ENCODE measurements at places on chromosomes 11 and 22.

- no peak for DNase-seq
These were observed 51.5 kb upstream of the SPATA19 start for GRCh38 chr11:133896642-133897330.

DNA sequence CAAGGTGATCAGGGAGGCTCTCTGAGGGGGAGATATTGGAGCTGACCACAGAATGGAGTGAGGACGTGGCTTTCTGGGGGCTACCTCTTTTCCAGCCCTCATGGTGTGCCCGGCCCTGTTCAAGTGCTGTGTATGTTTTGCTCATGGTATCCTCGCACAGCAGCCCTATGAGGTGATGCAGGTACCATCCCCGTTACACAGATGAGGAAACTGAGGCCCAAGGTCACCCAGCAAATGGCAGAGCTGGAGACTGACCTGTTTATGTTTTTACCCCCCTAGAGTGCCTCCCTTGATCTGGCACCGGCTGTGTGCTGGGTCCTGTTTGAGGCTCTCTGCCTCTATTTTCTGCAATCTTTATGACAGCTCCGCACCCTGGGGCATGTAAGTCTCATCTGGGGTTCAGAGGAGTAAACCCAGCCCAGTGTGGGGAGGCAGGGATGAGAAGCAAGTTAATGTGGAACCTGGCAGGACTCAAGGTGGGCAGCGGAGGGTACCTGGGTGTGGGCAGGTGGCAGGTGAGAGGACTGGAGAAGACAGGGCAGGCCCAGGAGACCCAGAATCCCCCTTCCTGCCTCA, 20.8 kb downstream of the SGSM1 start:
- no peak for DNase-seq

DNA sequence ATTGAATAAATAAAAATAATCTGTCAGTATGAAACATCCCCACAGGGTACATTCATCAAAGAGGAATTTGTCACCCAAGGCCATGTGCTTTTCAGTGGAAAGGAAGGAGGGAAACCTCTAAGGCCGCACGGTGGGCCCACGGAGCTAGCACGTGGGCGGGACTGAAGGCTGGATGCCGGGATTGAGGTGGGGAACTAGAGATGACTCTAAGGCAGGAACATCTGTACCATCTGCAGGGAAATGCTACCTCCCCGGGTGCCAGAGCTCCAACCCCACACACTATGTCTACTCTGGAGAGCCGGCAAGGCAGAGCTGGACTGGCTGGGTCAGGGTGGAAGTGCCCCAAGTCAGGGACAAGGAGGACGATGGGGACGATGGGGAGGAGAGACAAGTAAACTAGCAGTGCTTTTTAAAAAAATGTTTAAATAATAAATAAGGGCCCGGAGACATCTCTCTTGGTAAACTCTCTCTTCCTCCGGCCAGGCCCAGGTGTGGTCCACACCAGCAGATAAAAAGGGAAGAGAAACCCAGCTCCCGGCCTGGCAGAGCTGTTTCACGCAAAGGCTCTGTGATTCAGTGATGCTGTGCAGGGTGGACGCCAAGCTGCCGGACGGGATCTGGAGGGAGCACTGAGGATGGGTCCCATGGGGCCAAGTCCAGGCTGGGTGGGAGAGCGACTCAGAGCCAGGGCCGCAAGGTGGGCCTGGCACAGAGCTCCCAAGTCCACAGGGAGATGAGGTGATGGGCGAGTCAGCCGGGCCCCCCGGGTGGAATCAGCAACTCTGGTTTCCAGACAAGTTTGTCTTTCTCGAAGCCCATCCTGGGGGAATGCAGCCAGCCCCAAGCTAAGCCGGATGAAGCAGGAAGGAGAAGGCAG, 5.8 kb downstream of the LIF start:
- no peak for DNase-seq

- DNase-seq, result no peak
These were observed 117.5 kb upstream of the NNMT start for GRCh38 chr11:114178656-114179055.

GRCh38 chr11:17238377-17238776, 30.6 kb upstream of the PIK3C2A start:
- DNase-seq, result no peak

GRCh38 chr11:101835506-101836063, 79.2 kb upstream of the CEP126 start:
- no peak for DNase-seq

- DNase-seq, result no peak
These were observed 223.1 kb downstream of the TMEM135 start for GRCh38 chr11:87260811-87261210.

DNA sequence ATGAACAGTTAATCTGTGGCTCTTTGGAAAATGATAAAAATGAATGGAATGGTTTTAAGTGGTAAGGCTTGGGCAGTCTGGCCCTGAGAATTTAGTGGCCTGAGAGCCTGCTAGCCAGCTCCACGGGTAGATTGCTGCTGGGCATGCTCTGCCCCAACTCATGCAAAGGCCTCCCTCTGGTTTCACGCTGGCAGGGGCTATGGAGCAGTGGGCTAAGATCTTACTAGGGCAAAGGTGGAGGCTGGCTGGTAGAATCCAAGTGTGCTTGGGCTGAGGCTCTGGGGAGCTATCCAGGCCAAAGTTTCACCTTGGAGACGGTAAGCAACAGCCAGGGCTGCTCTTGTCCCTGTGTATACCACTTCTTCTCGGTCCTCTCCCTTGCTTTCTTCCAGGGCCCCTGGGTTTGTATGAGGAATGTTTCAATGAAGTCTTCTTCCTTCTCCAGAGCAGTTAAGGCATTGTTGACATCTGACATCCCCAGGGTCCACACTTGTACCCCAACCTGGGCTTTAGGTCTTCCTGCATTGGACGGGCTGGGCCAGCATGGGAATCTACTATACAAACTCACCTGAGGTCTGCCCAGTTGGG, 27.4 kb downstream of the UBE2L3 start:
- no peak for DNase-seq

GRCh38 chr11:117601006-117601708, 195.9 kb downstream of the DSCAML1 start:
- DNase-seq, result no peak

GRCh38 chr22:36659762-36660509, 43.6 kb downstream of the CACNG2 start:
- peak; percentile 98 for DNase-seq

DNA sequence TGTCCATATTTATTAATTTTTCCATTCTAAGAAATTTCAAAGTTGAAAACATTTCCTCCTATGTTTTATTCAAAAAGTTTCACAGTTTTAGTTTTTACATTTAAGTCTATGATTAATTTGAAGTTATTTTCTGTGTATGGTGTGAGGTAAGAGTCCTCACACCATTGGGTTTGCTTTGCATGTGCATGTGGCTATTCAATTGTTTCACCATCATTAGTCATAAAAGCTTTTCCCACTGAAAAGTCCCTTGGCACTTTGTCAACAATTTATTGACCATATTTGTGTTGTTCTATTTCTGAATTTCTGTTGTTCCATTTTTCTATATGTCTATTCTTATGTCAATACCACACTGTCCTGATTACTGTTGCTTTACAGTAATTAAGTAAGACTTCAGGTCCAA, 186.5 kb downstream of the KIF18A start:
- no peak for DNase-seq

- no peak for DNase-seq
These were observed 4.7 kb downstream of the HARBI1 start for GRCh38 chr11:46612326-46612725.

DNA sequence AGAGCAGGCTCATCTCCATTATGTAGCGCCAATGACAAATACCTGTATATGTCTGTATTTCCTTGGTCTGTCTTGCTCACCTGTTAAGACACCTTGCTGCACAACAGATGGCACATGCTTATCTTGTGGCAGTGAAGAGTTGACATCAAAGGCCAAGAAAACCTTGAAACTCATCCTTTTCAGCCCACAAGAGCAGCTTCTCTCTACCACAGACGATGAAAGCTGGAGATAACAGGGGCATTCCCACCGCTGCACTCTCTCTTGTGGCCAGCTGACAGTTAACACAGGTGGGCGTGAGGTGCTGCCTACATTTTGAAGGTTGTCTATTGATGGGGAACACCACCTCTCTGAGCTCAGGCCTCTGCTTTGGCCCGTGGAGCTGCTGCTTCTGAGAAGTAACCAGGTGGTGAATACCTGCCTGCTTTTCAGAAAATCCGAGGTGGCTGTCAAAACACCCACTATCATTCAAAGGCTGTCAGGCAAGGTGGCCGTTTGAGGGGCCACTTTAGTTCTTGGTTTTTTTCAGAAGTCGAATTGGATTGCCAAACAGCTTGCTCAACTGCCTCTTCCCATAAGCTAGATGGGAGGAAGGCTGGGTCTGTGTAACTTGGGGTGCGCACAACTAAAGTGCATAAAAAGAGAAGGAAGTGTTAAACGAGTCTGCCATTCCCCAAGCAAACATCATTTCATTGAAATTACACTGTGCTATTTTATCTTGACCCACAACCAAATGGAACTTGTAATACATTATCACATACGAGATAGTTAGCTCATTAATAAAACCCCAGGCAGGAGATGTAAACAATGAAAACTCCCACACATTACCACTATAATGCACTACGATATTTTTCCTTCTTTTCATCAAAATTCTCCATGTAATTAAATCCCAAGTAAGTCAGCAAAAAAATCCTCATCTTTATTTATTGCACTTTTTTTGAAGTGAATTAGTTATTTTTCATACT, 87.1 kb upstream of the RAG2 start:
- no peak for DNase-seq

Measured in RWPE2 (cell line).